ENCODE measurements at places on chromosomes 11 and 22. TPM values are rescaled to one million over a fixed set of nuclear protein-coding genes. Genes with fewer than 3 reads are reported as not detected.

Gene CFAP300
- polyA plus RNA-seq: not detected

Gene SPI1
- polyA plus RNA-seq: not detected

Gene TYR
- not detected for polyA plus RNA-seq

Gene CD3G
- 414 TPM for polyA plus RNA-seq

Gene GLYATL2
- not detected for polyA plus RNA-seq

Gene RGL4
- polyA plus RNA-seq: 58.4 TPM

Gene HBD
- polyA plus RNA-seq: not detected

Gene DDX10
- polyA plus RNA-seq: 17.5 TPM

Gene NCAM1
- 1.7 TPM for polyA plus RNA-seq

Gene BDNF
- polyA plus RNA-seq: not detected

Gene XPNPEP3
- 9.1 TPM for polyA plus RNA-seq

Gene TNNI2
- not detected for polyA plus RNA-seq

Gene CREB3L1
- polyA plus RNA-seq: not detected

Gene DKK3
- 20.4 TPM for polyA plus RNA-seq

Gene MUS81
- 35.2 TPM for polyA plus RNA-seq

Gene SMTNL1
- 0.16 TPM for polyA plus RNA-seq

Gene LMO2
- polyA plus RNA-seq: not detected

Gene UPK2
- not detected for polyA plus RNA-seq

Gene ESAM
- not detected for polyA plus RNA-seq

Gene HEPN1
- polyA plus RNA-seq: not detected

Gene TMPRSS5
- not detected for polyA plus RNA-seq

Measured in CD8-positive, alpha-beta memory T cell (primary cell).